ENCODE measurements at places on chromosomes 7 and 10.

GRCh38 chr10:93334901-93335327 is 147.2 kb downstream of the MYOF start:
- DNase-seq: no peak

- no peak for DNase-seq
Observed at GRCh38 chr10:64071218-64071617, 550.0 kb downstream of the REEP3 start.

- DNase-seq: no peak
Observed at GRCh38 chr10:93447970-93448369, 34.2 kb downstream of the MYOF start.

GRCh38 chr10:112491144-112491543 is 44.1 kb downstream of the VTI1A start:
- no peak for DNase-seq

GRCh38 chr10:10045765-10046028 is 972.0 kb upstream of the CELF2 start:
- no peak for DNase-seq

- no peak for DNase-seq
Observed at GRCh38 chr7:147235645-147236382, 1119.2 kb downstream of the CNTNAP2 start.

GRCh38 chr10:31774299-31774900 is 154.2 kb downstream of the ARHGAP12 start:
- DNase-seq: no peak

DNA sequence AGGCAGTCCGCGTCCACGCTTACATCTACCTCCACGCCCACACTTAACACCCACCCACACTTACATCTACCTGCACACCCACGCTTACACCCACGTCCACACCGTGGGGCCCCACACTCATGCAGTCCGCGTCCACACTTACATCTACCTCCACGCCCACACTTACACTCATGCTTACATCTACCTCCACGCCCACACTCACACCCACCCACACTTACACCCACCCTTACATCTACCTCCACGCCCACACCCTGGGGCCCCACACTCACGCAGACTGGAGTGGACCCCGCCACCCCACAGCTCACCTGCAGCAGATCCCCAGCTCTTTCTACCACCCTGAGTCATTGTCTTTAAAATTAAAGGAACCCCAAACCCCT is 32.4 kb upstream of the PWWP2B start:
- DNase-seq: no peak

DNA sequence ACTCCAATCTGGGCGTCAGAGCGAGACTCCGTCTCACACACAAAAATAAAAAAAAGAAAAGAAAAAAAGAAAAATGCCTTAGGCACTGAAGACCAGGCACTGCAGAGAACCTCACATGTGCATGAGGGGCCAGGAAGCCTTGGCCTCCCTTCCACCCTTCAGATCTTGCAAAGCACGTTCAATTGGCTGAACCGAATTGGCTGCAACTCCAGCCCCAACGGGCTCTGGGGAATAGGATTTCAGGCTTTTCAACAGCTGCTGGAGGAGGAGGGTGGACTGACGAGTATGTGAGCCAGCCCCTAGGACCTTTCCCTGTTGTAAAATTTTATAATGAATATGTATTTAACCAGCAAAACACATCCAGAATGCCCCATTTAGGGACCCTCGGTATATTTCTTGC is 16.7 kb downstream of the TMEM120A start:
- no peak for DNase-seq

DNA sequence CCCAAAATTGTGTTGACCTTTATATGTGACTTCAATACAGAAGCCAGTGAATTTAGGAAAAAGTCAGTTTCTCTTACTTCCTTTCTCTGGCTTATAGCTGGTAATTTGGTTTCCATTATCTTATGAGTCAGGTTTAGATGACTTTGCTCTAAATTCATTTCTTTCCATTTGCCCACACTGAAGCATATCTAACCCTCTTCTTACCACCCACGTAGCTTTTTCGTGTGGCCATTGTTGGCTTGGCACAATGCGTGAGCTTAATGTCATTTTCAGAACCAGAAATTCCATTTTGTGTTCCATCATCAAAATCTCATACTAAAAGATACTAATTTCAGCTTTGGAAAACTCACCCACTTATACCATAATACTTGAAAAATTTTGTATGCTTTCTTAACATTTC is 271.2 kb downstream of the INHBA start:
- DNase-seq: no peak

DNA sequence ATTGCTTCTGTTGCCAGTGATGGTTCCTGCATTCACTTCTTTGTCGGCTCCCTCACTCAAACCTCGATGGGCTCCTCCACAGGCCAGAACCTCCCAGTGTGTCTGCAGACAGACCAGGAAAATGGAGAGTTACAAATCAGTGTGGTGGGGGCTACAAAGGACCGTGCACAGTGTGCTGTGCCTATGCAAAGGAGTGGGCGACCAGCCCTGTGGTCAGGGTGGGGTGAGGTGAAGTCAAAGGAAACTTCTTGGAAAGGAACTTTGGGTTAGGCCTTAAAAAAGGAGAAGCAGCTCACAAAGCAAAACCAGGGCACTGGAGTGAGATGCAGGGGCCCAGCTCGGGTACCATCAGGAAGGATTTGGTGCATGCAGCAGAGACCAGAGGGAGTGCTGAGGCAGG is 304.3 kb upstream of the ZMIZ1 start:
- no peak for DNase-seq

DNA sequence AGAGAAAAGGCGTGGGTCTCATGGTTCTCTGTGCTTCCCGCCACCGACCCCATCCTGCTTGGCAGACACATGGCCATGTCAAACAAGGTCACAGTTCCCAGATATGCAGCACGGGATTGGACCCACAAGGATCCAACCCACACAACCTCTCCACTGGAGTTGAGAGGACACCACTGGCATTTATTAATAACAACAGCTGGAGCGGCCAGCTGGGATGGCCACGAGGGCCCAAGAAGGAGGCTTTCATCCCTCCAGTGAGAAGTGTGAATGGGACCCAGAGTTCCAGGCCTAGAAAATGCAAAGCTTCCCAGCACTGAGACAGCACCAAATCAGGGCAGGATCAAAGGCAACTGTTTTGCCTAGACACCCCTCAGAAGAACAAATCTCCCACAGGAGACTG is 31.5 kb downstream of the FGFR2 start:
- no peak for DNase-seq

- DNase-seq: no peak
Observed at GRCh38 chr7:7596176-7596575, 29.5 kb downstream of the MIOS start.

GRCh38 chr10:49509771-49510303 is 29.1 kb downstream of the ERCC6 start:
- no peak for DNase-seq

GRCh38 chr10:43703286-43703685 is 54.6 kb upstream of the ZNF32 start:
- DNase-seq: no peak

- peak; percentile 56 for DNase-seq
Observed at GRCh38 chr10:96610817-96611216, 24.0 kb upstream of the TM9SF3 start.

GRCh38 chr7:43491123-43491522 is 91.8 kb upstream of the STK17A start:
- no peak for DNase-seq

DNA sequence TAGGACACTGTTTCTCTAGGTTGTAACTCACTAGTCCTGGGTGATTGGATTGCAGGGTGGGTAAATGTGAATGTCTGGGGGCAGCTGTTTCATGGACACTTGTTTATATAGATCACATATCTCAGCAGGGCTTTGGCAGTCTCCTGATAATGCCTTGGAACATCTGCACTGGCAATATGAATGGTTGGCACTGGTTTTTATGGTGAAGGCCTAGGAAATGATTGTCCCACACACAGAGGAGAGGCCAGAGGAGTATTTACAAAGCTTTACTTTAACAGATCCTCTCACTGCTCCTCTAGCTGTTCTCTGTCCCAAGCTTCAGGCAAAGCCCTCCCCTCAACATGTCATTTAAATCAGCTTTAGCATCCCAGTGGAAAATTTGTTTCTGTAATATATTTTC is 171.3 kb upstream of the STEAP4 start:
- DNase-seq: no peak

GRCh38 chr10:74683621-74684364 is 142.6 kb upstream of the KAT6B start:
- no peak for DNase-seq

DNA sequence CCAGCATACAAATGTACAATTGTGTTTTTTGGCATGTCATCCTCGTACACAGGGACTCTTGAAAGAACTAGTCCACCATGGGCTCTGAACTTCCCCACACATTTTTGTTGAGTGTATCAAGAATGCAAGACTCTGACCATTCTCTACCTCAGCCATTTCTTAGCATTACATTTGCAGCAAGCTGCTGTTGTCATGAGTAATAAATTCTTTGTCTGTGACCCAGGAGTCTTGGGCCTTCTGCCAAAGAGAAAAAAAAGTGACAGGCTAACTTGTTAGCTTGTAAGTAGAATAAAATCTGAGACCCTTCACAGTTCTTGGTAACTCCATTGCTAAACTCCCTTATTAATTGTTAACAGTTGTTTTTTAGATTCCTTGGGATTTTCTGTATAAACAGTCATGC is 542.3 kb upstream of the MBL2 start:
- no peak for DNase-seq

- DNase-seq: no peak
Observed at GRCh38 chr7:158428837-158429753, 158.5 kb downstream of the PTPRN2 start.

- DNase-seq: no peak
Observed at GRCh38 chr10:129659508-129660268, 192.6 kb downstream of the MGMT start.

DNA sequence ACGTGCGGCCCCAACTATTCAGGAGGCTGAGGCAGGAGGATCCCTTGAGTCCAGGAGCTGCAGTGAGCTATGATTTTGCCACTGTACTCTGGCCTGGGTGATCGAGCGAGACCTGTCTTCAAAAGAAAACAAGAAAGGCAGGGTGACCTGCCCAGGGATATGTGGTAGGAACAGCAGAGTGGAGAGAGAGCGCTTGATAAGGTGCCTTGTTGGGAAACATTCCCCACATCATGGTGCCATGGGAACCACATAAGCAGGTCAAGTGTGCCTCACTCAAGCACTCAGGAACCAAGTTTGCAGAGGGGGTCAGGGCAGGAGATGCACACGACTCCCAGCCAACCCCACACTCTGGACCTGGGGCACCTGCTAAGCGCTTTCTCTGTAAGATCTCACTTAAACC is 37.3 kb downstream of the PVRIG start:
- no peak for DNase-seq

- no peak for DNase-seq
Observed at GRCh38 chr10:79449181-79450146, 4.0 kb upstream of the ZCCHC24 start.

DNA sequence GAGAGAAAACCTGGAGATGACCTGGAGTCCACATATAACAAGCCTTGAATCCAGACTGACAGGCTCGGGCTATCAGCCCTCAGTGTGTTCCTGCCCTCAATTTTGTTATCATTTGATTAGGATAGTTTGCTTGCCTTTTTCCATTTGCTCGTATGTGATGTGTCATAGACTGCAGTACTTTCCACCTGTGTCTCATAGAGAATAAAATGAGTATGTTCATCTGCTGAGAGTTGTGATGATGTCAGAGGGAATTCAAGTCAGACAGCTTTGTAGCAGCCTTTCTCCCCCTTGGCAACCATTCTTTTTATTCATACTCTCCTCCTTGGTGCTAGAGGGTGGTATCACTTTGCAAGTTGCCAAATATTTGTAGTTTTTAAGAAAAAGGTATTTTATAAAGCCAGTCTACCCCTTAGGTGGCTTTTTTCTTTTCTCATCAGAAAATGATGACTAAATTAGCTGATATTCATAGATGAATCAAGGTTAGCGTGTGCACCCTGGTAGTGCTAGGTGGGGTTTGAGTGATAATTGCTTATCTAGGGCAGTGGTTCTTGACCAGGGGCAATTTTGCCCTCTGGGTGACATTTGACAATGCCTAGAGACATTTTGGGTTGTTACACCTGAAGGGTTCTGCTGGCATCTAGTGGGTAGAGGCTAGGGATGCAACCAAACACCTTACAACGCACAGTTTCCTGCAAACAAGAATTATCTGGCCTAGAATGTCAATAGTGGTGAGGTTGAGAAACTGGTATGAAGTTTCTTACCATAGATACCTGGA is 5.4 kb downstream of the SGPL1 start:
- DNase-seq: no peak
